CD4-positive, alpha-beta T cell treated with Interleukin-12 subunit alpha and Interleukin-12 subunit beta, for 1 hour (primary cell): ENCODE measurements at places on chromosomes 5 and 9.

GRCh38 chr5:31186672-31187267 is 6.7 kb upstream of the CDH6 start:
- DNase-seq: peak; percentile 15

- DNase-seq: no peak
Measured at GRCh38 chr9:105318729-105319191, 74.3 kb downstream of the SLC44A1 start.

DNA sequence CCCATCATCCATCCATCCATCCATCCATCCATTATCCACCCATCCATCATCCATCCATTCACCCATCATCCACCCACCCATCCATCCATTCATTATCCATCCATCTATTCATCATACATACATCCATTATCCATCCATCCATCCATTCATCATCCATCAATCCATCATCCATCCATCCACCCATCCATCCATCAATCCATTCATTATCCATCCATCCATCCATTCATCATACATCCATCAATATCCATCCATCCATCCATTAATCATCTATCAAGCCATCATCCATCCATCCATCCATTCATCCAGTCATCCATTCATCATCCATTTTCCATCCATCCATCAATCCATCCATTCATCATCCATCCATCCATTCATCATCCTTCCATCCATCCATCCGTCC is 89.0 kb downstream of the NSG2 start:
- DNase-seq: no peak

DNA sequence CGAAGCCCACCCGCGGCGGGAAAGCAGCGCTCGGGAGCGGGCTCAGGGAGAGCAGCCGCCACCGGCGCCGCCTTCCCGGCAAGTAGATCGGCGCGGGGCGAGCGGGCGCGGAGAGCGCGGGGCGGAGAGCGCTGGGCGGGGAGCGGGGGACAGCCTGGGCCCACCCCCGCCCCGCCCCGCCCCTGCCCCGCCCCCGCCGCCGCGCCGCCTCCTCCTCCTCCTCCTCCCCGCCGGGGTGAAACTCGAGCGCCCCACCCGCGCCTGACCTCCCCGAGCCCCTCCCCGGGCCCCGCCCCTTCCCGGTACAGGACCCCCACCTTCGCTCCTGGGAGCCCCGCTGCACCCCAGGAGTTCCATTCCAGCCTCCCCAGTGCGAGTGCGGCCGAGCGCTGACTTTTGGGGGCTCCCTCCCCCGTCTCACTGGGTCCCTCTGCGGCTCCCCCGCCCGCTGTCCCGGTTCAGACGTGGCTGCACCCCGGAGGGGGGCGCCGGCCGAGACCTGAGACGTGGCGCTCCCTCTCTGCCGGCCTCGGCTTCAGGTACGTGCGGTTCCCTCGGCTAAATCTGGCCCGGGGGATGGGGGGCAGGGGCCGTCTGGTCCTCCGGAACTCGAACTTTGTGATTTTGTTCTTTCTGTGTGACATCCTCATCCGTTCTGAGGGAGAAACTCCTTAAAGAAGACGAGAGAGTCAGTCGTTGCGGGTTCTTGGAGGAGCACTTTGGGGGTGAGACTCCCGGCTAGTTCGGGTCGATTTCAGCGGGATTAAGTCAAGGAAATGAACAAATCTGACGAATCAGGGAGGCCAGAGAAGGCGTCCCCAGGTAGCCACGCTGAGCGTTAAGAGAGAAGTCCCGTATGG is at the start of gene SEMA5A:
Gene SEMA5A (minus strand): TSS at position 84 of the 860 bp plus-strand sequence. CDS start 166,129 bp downstream, outside the sequence.
- peak; percentile 40 for DNase-seq

DNA sequence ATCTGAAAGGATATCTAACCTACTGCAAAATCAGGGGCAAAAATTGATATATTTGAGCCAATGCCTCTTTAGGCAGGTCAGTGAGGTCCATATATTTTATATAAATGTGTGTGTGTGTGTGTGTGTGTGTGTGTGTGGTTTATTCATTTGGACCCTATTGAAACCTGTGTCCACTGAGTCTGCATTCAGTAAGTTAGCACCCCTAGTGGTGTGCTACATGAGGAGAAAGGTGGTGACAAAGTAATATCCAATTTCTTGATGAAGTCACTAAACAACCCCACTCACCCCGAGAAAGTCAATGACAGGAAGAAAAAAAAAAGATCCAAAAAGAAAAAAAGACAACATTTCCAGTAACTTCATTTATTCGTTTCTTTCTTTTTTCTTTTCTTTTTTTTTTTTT is 4.1 kb downstream of the FBXW11 start:
- DNase-seq: peak; percentile 41

DNA sequence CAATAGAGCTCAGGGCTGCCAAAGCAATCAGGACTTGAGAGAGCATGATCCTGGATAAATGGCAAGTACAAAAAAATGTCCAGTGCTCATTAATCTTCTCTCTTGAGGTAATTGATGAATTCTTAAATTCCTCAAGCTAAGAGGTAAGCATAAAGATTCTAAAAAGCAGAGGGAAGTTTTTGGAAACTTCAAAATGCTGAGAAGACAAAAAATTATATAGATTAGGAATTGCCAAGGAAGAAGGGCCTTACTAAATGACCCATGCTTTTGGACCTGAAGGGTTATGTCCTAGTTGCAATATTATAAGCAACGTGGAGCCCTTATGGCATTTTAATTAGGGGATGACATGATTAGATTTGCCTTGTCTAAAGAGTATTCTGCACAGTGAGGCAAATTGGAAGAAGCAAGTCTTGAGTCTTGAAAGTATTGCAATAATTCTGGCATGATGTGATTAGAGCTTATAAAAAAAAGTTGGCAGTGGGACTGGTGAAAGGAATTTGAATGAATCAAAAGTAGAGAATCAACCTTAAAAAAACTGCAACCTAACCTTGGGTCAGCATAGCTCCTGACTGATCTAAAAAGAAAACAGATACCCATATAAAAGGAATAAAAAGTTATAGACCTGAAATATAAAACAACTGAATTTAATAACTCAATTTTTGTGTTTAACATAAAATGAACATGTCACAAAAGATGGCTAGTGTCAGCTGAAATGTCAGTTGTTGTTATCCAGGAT is 323.8 kb upstream of the ARRDC3 start:
- DNase-seq: no peak

DNA sequence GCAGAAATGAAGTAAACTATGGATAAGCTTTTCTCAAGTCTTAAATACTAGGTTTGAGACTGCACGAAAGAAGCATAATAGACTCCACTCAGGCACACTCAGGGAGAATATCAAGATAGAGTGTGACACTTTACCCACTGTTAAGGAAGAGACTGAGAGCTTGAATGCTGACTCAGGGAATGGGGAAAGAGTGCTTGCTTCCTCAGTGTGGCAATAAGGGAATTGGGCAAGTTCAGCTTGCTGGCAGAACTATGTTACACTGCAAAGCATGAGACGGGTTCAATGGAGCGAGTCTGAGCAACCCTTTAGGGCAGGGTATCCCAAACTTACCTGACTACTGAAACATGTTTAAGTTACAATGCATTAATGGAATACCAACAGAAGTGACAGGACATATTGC is 237.7 kb upstream of the MEF2C start:
- no peak for DNase-seq

DNA sequence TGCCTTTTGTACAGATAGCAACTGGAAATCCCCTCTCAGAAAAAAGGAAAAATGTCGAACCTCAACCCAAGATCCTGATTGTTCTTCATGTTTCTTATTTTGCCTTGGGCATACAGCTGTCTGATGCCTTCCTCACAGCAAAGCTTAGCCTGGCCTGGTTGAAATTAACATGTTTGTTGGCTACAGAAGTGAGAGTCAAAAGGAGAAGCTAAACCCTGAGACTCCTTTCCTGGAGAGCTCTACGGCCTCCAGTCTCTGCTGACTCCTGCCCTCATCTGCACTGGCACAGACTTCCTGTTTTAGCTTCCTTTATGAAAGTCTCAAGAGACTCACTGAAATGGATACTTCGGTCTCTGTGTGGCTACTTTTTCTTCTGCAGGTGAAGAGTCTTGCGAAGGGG is 186.7 kb downstream of the PARP8 start:
- peak; percentile 13 for DNase-seq

DNA sequence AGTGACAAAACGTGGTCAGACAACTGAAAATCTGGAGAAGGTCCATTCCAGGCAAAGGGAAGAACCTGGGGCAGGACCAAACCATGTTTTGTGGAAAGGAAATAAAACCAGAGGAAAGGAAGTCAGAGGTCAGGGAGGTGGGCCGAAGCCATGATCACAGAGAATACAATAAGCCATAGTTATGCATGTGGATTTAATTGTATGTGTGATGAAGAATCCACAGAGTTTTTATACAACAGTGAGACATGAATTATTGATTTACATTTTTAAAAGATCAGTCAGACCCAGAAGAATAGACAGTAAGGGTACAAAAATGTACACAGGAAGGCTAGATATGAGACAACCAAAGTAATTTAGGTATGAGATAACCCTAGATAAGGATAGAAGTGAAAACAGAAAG is 20.8 kb downstream of the TTC33 start:
- DNase-seq: no peak

GRCh38 chr9:123883634-123884033 is 46.3 kb downstream of the DENND1A start:
- DNase-seq: no peak

DNA sequence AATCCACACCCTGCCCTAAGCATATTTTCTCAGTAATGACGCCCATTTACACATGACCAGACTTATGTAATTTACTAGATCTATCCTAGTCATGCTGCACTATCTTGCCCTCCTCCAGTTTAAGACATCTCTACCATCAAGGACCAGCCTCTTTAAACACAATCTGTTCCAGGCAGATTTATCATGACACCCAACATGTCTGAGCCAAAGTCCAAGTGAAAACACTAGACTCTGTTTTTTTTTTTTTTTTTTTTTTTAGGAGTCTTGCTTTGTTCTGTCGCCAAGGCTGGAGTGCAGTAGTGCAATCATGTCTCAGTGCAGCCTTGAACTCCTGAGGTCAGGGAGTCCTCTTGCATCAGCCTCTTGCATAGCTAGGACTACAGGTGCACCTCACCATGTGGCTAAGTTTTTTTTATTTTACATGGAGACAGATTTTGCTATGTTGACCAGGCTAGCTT is 354.6 kb downstream of the ARRDC3 start:
- no peak for DNase-seq

GRCh38 chr9:126319671-126320070 is 7.0 kb upstream of the MVB12B start:
- DNase-seq: no peak

DNA sequence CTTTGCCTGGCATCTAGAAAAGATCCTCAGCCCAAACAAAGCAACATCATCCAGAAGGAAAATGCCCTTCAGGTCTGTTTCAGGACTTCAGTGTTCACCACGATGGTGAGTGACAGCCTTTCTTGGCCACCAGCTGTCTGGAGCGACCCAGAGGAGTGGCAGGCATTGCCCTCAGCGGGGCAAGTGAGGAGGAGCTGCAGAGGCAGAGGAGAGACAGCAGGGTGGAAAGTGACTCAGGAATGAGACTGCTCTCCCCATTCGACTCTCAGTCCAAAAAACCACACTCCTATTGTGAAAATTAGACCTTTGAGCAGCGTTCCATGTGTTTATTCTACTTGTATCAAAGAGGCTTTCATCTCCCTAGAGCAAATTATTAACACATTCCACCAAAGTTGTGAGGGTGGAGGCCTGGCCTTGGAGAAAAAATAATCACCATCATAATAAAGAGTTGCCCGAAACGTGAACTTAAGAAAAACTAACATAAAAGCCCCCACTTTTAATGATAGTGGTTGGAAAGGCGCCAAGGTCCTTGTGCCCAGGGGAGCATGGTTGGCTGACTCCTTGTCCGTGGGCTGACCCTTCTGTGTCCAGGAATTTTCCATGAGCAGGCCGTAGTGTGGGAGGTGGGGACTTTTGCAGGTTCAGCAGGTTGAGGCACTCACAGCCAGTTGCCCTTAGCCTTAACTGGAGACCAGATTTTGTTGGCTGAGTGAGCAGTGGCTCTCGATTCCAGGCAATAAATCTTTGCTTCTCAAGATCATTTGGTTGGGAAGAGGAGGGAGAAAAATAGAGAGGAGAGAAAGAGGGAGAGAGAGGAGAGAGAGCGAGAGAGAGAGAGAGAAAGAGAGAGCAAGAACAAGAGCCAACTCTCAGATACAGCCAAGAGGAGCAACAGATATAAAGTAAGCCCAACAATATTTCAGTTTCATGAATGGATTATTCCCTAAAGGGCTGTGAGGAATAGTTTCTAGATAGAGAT is 125.9 kb upstream of the ANKRD55 start:
- no peak for DNase-seq

DNA sequence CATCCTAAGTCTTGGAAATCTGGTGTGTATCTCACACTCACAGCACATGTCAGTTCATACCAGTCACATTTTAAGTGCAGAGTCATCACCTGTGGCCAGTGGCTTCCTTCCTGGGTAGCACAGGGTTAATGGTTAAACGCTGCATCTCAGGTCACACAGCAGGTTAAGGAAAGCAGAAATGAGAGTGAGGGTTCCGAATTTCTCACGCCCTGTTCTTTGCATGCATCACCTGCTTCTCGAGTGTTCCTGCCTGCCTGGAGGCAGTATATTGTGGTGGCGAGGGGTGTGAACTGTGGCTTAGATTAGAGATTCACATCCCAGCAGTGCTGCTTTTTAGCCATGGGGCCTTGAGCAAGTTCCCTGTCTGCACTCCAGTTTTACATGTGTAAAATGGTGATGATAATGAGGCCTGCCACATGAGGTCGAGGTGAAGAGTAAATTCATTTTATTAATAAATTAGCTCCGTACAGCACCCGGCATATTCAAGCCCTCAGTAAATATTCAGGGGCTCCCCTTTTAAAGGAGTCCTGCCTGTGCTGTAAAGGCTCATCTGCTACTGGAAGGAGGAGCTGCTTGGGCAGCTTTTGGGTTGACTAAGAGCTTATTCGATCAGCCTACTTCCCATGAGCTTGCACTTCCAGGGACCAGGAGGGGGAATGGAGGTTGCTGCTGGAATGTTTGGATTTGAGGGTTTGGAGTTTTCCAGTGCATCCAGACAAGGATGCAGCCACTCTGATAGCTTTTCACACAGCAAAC is 61.1 kb upstream of the SAP30L start:
- DNase-seq: peak; percentile 41

GRCh38 chr9:78248635-78249034 is 12.8 kb downstream of the CEP78 start:
- DNase-seq: no peak

GRCh38 chr9:113707953-113708695 is 168.0 kb upstream of the ZNF618 start:
- DNase-seq: no peak

GRCh38 chr9:35370241-35370640 is 119.7 kb upstream of the RUSC2 start:
- no peak for DNase-seq

- no peak for DNase-seq
Measured at GRCh38 chr5:124669956-124670721, 76.3 kb downstream of the ZNF608 start.

GRCh38 chr5:81657386-81657785 is 93.5 kb downstream of the SSBP2 start:
- no peak for DNase-seq

DNA sequence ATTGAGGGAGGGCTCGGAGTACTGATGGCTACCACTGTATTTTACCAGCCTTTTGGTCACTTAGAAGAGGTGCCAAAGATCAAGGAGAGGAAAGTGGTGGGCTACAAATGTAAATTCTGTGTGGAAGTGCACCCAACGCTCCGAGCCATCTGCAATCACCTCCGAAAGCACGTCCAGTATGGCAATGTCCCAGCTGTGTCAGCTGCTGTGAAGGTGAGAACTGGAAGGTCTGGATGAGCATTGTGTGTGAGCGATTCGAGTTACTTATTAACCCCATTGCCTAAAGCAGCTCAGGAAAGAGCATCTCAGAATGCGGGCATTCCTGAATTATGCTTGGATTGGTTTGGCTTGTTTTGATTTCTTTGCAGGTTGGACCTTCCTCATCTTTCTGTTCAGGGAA is 67.5 kb downstream of the ZNF462 start:
- no peak for DNase-seq

- no peak for DNase-seq
Measured at GRCh38 chr9:83019246-83019645, 43.7 kb downstream of the RASEF start.
